ENCODE measurements at places on chromosomes 2 and 18.

- DNase-seq = no peak
Observed at GRCh38 chr2:167136879-167137596, 248.8 kb downstream of the XIRP2 start.

DNA sequence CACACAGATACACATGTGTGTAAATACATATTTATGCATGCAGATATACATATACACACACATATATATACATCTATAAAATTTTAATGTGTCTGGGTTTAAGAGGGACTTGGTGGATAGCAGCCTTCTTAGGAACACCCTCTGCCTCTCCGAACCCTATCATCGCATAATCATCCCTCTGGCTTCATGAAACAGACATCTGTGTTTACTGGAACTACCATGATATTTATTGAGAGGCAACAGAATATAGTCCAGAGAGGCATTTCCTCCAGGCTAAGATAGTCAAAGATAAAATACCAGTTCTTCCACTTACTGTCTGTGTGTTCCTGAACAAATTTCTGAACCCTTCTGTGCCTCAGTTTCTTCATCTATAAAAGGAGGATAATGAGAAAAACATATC lies 239.0 kb upstream of the FANCL start:
- DNase-seq = no peak

- DNase-seq = no peak
Observed at GRCh38 chr2:49029406-49029805, 124.9 kb downstream of the FSHR start.

- no peak for DNase-seq
Observed at GRCh38 chr18:11943551-11943950, 35.4 kb upstream of the MPPE1 start.

DNA sequence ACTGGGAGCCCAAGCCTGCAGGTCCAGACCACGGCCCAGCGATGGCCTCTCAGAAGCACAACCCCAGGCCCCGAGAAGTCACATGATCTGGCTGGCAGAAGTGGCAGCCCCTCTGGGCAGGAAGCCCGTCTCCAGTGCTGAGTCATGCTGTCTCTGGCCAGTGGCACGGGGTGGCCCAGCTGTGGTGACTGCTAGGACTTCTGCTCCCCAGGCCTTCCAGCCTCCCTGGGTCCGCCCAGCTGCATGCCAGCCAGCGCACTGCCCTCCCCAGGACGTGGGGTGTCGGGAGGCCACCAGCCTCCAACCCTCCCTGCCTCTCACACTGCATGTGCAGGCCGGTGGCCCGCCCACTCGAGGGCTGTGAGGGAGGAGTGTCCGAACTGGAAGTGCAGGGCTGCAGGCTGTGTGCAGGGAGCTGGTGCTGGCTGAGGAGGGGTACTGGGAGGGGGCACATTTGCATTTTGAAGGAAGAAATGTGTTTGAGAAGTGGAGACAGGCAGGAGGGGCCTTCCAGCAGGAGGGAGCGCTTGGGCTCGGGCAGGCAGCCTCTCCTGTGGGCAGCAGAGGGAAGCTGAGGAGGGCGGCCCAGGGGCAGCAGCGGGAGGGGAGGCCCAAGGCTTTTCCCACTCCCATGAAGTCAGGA lies 17.0 kb upstream of the HPCAL1 start:
- no peak for DNase-seq

DNA sequence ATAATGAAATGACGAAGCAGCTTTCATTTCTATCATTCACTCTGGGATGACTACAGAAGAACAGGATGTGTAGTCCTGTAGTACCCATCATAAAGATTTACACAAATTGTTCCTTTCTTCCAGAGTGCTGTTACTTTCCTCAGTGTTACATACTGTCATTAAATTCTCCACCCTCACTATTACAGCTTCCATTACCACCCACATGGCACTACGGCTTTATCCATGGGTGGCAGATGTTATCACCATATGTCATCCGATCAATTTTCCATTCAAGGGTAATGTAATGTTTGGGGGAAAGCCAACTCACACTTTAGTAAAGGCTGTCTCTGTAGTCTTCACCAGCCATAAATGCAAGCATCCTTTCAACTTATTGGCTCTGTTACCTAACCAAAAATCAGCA lies 7.1 kb upstream of the CSRNP3 start:
- DNase-seq = no peak

- DNase-seq = no peak
Observed at GRCh38 chr2:230924092-230924469, 961 bp downstream of the GPR55 start.

GRCh38 chr2:24840164-24840869 lies 47.1 kb downstream of the CENPO start:
- DNase-seq = no peak

DNA sequence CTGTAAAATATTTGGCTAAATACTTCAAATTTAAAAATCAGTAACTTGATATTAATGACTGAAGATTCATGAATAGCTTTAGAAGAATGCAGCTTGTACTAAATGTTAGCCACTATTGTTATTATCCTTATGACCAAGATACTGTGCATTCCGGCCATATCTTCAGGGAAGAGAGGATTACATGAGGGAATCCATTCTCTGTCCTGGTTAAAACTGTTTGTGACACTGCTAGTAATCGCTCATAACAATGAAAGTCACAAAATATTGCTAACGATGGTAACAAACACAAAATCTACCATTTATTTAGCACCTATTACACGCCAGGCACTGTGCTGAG lies 217.7 kb downstream of the PRKCE start:
- DNase-seq = no peak

DNA sequence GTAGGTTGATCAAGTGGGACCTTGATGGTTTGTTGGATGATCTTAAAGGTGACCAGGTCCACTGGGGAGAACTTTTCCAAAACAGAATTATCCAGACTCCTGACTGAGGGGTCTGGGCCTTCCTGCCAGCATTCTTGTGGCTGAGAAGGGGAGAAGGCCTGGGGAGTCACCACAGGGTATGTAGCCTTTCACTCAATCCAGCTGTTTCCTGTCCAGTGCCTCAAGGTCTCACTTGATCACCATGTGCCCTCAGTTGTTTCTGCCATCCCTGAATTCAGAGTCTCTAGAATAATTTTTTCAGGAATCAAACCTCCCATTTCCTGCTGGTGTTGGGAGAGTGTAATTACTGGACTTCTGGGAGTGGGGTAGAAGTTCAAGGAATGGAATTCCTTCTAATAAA lies 54.4 kb upstream of the TANC1 start:
- no peak for DNase-seq

DNA sequence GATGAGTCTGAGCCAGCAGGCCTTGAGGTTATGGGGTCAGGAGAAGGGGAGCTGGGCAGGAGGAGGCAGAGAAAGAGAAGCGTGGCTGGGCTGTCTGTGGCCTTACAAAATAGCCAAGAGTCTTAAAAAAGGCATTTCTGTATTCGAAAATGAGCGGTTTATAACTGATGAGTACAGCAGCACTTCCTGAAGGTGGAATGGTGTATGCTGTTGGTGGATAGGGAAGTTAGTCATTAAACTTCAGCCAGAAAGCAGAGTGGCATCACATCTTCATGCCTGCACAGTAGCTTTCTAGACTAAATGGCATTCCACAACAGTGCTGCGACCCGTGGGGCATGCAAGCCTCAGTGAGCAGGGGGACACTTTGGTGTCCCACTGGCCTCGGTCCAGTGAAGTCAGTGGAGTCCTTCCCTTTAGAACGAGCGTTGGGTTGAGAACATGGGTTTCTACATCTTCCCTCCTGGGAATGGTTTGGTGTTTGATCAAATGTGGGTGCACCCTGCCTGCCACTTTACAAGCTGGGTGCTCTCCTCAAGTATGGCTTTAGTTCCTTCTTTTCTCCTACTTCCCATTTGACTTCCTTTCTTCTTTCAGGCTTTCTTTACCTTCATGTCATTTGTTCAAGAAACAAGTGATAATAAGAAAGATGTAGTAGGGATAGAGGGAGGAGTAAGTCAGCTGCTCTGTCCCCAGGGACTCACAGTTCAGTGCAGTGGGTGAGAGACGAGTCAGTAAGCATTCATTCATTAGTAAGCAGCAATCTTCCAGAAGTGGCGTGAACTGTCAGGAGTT lies 96.3 kb downstream of the ARMC9 start:
- DNase-seq = no peak

- no peak for DNase-seq
Observed at GRCh38 chr2:132465917-132466316, 49.3 kb downstream of the GPR39 start.

DNA sequence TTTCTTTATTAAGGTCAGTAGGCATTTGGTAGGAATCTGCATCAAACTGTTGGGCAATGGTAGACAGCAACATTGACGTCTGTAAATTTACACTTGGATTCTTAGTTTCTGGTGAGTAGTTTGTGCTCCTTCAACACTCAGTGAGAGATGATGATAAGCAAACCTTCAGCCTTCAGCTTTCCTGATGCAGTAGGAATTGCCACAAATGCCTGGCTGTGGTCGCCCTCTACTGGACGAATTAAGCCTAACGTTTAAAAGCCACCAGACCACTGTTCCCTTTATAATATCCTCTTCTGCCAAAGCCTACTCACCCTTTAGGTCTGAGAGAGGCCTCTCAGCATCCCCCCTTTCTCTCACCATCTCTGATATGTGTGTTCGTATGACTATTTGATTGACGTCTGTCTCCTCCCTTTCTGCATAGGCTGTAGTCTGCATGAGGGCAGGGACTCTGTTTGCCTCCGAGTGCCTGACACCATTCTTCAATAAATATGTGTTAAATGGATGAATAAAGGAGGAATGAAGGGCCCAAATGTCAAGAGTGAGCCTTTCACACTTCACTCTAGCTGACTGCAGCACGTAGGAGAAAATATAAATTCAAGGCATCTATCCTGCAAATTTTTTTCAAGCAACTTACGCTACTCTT lies 47.0 kb upstream of the PLEKHM3 start:
- peak; percentile 26 for DNase-seq

GRCh38 chr2:78977661-78978145 lies 47.8 kb upstream of the REG3G start:
- no peak for DNase-seq

GRCh38 chr18:75167759-75168618 lies 41.0 kb downstream of the PTGR3 start:
- no peak for DNase-seq

- DNase-seq = no peak
Observed at GRCh38 chr2:54556621-54557121, 100.5 kb downstream of the SPTBN1 start.

- no peak for DNase-seq
Observed at GRCh38 chr2:23429036-23429435, 44.1 kb downstream of the KLHL29 start.

GRCh38 chr2:213545481-213545880 lies 261.2 kb downstream of the SPAG16 start:
- DNase-seq = no peak

DNA sequence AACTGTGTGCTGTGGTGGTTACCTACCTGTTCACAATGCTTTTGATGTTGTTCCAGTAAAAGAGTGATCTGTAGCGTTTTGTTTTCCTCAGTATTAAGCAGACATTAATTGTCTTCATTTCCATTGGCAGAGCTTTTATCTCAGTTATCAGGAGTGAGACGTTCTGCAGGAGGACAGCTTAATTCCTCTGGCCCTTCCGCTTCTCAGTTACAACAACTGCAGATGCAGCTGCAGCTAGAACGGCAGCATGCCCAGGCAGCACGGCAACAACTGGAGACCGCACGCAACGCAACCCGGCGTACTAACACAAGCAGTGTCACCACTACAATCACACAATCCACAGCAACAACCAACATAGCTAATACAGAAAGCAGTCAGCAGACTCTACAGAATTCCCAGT lies 78.3 kb downstream of the KCMF1 start:
- DNase-seq = no peak

GRCh38 chr18:57426187-57426586 lies 9.0 kb upstream of the ONECUT2 start:
- DNase-seq = no peak

DNA sequence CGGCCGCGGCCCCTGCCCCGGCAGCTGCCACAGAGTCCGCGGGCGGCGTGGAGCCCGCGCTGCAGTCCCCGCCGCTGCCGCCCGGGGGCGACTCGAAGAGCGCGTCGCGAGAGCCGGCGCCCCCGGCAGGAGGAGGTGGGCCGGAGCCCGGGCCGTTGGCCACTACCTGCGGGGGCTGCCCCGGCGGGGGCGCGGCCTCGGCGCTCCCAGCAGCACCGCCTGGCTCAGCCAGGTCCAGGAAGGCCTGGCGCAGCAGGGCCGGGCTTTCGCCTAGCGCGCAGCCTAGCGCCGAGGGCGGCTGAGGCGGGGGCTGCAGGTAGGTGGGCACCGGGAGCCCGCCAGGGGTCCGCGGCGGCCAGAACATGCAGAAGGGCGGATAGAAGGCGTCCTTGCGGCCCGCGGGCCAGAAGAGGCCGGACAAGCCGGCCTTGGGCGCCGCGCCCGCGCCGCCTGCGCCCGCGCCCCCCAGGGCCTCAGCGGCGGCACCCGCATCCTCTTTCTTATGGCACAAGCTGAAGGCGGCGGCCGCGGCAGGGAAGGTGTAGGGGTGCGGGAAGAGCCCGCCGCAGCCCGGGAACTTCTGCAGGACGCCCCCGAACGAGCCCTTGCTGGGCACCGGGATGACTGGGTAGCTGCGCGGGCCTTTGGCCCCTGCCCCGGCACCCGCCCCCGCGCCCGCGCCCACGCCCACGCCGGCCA lies 3.9 kb downstream of the SKOR2 start:
- no peak for DNase-seq

GRCh38 chr2:68832233-68832869 lies 38.8 kb downstream of the BMP10 start:
- DNase-seq = no peak

GRCh38 chr2:174635015-174635593 lies 37.5 kb upstream of the WIPF1 start:
- DNase-seq = no peak

DNA sequence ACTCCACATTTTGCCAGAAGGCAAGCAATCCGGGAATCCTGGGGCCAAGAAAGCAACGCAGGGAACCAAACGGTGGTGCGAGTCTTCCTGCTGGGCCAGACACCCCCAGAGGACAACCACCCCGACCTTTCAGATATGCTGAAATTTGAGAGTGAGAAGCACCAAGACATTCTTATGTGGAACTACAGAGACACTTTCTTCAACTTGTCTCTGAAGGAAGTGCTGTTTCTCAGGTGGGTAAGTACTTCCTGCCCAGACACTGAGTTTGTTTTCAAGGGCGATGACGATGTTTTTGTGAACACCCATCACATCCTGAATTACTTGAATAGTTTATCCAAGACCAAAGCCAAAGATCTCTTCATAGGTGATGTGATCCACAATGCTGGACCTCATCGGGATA lies 26.8 kb downstream of the B3GNT2 start:
- DNase-seq = no peak

GRCh38 chr2:217878915-217879590 lies 123.7 kb downstream of the TNS1 start:
- no peak for DNase-seq
